NB4 (cell line): ENCODE measurements at places on chromosomes 3 and 15.

DNA sequence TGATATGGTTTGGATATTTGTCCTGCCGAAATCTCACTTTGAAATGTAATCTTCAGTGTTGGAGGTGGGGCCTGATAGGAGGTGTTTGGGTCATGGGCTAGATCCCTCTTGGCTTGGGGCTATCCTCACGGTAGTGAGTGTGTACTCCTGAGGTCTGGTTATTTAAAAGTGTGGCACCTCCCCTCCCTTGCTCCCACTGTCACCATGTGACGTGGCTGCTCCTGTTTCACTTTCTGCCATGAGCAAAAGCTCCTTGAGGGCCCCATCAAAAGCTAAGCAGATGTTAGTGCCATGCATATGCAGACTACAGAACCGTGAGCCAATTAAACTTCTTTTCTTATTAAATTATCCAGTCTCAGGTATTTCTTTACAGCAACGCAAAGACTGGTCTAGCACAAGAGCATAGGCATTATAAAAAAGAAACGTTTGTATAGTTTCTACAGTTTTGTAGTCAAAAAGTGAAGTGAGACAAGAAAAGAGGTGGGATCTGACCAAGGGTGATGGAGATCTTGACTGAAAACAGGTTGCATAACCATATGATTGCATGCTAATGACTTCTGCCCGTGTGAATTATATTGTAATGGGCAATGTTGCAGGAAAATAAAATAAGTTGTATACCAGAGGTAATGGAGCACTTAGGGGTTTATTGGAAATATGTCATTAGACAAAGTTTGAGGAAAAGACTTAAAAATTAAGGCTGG is 28.5 kb upstream of the CLASP2 start:
- DNase-seq, result peak; percentile 8

- no peak for DNase-seq
Measured at GRCh38 chr3:169153656-169154055, 509.9 kb downstream of the MECOM start.

- DNase-seq, result no peak
Measured at GRCh38 chr3:110929816-110930215, 141.8 kb upstream of the NECTIN3 start.

DNA sequence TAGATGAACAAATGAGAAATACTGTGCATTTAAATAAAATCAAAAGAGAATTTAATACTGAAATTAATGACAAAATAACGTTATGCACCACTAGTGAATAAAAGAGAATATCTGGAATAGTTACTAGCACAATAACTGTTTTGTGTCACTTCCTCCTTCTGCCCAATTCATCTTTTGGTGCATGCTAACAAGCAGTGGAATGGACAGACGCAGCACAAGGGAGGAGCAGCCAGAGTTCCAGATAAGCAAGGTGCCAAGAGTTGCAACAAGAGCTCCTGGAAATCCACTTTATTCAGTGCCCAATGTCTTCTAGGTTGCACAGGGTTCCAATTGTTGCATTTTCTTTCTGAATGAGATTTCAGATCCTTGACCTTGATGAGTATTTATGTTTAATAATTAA is 66.5 kb upstream of the PLXND1 start:
- no peak for DNase-seq

DNA sequence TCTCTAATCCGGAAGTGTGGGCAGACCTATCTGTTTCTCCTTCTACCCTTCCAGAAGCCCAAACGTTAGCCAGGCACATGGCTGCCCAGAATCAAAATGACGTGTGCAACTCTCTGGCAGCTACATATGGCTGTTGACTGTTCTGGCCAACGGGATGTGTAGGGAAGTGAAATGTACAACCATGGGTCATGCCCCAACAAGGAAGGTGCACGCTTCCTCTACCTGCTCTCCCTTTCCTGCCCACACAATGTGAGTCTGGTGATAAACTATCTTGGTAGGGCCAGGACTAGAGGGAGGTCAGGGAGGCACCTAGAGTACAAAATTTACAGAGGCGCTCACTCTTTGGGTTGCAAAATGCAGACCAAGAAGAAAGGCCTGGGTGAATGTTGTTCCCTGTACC is 495.9 kb upstream of the PROK2 start:
- DNase-seq, result no peak

DNA sequence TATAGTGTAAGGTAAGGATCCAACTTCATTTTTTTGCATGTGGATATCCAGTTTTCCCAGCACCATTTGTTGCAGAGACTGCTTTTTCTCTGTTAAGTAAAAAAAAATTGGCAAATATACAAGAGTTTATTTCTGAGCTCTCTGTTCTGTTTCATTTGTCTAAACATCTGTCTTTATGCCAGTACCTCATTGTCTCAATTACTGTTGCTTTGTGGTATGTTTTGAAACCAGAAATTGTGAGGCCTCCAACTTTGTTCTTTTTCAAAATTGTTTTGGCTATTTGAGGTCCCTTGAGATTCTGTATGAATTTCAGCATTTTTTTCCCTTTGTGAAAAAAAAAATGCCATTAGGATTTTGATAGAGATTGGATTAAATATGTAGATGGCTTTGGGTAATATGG is 150.5 kb downstream of the MINAR1 start:
- no peak for DNase-seq

GRCh38 chr15:51776952-51777569 is 25.7 kb downstream of the TMOD2 start:
- peak; percentile 83 for DNase-seq

GRCh38 chr3:33915796-33916546 is 117.5 kb downstream of the PDCD6IP start:
- no peak for DNase-seq
